ENCODE measurements at places on chromosomes 11 and 22.

GRCh38 chr11:125663910-125664309 is 16.7 kb downstream of the ACRV1 start:
- DNase-seq, result no peak

DNA sequence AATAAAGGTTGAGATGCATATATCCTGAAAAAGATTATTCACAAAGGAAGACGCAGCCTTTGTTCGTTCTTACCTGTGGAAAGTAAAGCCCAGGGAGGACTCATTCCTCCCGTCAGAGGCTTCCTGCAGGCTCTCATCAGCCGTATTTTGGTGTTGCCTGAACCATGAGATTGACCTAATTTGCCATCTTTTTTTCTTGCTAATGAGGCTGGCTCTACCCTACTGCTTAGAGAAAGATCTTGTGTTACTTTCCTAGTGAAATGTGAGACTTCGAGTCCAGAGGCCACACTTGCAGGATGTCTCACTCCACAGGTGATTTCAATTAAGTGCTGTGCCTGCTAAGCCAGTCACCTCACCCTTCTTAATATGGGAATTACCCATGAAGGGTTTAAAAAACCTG is 269.9 kb downstream of the NTM start:
- no peak for DNase-seq

GRCh38 chr22:45760682-45761081 is 89.0 kb downstream of the ATXN10 start:
- DNase-seq, result no peak

DNA sequence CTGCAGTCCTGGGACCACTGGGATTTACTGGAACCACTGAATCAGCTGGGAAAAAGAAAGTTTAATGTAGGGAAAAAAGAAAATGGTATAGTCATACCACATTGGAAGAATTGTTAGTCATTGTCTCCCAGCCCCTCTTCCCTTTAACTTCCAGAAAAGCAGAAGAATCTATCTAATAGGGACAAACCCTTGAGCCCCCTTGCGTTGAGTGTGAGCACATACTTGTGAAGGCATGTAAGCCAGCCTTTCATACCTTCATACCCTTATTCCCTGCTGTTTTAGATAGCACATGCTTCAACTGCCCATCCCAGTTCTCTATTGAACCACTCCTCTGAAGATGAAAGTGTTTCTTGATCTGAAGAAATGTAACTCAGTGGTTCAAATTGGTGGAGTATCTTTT is 6.6 kb downstream of the TREH start:
- no peak for DNase-seq

DNA sequence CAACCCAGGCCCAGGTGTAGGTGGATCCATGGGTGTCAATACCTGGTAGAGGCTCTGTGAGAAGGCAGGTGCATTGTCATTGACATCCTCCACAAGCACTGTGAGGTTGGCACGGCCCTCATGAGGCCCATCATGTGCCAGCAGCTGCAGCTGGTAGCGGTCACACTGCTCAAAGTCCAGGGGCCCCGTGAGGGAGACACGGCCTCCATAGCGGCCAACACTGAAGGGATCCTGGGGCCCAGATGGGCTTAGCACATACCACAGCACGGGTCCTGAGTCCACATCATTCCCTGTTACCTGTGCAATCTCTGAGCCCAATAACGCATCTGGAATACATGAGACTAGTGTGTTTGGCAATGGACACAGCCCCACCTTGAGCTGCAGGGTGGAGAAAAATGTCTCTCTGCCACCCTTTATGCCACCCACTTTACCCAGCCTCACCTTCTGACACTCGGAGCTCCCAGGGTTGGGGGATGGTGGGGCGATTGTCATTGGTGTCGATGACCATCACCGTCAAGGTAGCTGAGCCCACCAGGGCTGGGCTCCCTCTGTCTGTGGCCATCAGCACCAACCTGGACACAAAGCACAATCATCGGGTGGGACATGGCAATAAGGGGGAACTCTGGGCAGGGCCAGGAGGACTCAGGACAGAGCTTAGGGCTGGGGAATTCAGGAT is 6.1 kb upstream of the TPP1 start:
- DNase-seq, result no peak

GRCh38 chr11:125569915-125570621 is 791 bp downstream of the EI24 start:
- DNase-seq, result peak; percentile 9

GRCh38 chr22:40067639-40068038 is 72.9 kb downstream of the FAM83F start:
- DNase-seq, result no peak

DNA sequence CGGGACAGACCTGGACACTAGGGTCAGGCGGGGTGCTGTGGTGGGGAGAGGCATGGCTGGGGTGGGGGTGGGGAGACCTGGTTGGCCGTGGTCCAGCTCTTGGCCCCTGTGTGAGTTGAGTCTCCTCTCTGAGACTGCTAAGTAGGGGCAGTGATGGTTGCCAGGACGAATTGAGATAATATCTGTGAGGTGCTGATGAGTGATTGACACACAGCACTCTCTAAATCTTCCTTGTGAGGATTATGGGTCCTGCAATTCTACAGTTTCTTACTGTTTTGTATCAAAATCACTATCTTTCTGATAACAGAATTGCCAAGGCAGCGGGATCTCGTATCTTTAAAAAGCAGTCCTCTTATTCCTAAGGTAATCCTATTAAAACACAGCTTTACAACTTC is 3.9 kb downstream of the FADD start:
- no peak for DNase-seq

DNA sequence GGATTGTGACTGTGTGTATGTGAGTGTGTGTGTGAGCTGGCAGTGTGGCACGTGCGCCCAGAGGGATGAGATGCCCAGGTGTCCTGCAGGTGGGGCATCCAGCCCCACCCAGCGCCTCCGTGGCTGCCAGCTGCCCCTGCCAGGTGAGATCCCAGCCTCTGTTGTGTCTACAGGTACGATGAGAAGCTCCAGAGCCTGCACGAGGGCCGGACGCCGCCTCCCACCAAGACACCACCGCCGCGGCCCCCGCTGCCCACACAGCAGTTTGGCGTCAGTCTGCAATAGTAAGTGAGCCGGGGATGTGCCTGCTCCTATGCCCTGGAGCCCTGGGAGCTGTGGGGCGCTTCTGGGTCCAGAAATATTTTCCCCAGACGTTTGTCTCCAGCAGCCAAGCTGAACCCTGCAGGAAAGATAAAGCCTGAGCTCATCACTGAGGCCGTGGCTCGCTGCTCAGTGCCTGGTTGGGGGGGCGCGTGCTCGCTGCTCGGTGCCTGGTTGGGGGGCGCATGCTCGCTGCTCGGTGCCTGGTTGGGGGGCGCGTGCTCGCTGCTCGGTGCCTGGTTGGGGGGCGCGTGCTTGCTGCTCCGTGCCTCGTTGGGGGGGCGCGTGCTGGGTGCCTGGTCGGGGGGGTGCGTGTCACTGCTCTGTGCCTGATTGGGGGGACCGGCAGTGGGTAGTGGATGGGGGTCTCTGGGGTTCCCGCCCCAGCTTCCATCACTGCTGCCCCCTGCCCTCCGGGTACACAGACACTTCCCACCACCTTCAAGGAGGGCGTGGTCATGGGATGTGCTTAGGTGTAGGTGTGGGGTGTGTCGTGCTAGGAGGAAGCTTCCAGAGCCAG is 73.2 kb downstream of the ARHGAP8 start:
- no peak for DNase-seq

GRCh38 chr11:40119661-40120060 is 1339.8 kb downstream of the LRRC4C start:
- no peak for DNase-seq

DNA sequence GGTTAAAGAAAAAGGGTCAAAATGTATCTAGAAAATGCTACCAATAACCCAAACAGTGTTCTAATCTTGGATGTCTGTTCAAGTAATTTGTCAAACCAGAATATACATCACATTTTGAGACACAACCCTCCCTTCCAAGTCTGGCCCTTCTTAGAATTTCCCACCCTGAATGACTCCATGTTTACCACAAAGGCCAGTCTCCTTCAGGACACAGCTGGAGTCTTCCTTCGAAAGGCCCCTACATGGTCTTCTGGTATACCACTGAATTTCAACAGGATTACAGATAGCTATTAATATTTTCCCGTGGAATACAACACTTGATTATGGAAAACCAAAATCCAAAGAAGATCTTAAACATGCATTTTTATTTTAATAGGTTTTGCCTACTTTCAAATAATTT is 10.2 kb downstream of the CCDC34 start:
- DNase-seq, result no peak

DNA sequence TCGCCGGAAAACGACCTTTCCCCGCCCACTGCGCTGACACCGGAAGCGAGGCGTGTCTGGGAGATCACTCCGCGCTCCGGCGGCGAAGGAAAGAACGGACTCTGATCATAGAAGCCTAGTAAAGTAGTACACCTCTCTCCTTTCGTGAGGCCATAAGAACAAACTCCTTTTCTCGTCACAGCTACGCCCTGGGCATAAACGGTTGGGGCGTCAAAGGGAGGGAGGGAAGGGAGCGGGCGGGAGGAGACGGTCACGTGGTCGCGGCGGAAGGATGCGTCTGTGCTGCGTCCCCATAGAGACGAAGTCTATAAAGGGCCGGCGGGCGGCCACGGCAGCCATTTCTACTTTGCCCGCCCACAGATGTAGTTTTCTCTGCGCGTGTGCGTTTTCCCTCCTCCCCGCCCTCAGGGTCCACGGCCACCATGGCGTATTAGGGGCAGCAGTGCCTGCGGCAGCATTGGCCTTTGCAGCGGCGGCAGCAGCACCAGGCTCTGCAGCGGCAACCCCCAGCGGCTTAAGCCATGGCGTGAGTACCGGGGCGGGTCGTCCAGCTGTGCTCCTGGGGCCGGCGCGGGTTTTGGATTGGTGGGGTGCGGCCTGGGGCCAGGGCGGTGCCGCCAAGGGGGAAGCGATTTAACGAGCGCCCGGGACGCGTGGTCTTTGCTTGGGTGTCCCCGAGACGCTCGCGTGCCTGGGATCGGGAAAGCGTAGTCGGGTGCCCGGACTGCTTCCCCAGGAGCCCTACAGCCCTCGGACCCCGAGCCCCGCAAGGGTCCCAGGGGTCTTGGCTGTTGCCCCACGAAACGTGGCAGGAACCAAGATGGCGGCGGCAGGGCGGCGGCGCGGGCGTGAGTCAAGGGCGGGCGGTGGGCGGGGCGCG is at the start of gene ATF4:
ATF4 (plus strand) TSS at position 337 of the 880 bp plus-strand sequence. CDS start 884 bp downstream, outside the sequence.
- DNase-seq, result peak; percentile 97

GRCh38 chr22:29454276-29454675 is 15.9 kb downstream of the RFPL1 start:
- no peak for DNase-seq

- no peak for DNase-seq
Observed at GRCh38 chr11:27468209-27468994, 4.2 kb downstream of the LGR4 start.

- no peak for DNase-seq
Observed at GRCh38 chr22:23246982-23247766, 66.9 kb downstream of the BCR start.

DNA sequence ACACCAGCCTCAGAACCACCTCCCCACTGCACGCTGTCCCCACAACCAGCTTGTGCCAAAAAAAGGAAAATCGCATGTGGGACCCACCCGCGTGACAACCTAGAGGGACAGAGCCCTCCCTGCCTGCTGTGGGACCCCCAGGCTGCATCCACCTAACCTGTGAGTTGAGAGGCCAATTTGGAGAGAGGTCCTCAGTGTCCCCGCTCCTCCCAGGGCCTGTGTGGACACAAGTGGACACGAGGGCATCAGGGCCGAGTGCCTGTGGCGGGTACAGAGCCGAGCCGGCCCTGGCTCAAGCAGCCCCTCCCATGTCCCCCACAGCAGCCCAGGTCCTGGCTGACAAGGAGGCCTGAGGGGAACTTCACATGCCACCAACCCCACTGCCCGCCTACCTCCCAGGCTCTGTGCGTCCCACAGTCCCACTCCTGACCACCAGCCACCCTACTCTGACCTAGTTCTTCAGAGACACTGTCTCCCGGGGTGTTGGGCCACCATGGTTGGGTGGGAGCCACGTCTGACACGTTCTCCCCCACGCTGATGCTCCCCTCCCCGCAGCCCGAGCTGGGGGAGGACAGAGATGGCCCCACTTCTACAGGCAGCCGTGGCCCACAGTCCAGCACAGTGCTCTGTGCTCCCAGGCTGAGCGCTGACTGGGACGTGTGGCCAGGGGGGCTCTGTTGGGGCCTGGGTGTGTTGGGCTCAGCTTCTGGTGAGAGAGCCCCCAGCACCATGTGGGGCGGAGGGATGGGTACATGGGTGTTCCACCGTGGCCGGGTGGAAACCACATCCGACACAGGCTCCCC is 19.2 kb downstream of the SELENOO start:
- DNase-seq, result no peak

DNA sequence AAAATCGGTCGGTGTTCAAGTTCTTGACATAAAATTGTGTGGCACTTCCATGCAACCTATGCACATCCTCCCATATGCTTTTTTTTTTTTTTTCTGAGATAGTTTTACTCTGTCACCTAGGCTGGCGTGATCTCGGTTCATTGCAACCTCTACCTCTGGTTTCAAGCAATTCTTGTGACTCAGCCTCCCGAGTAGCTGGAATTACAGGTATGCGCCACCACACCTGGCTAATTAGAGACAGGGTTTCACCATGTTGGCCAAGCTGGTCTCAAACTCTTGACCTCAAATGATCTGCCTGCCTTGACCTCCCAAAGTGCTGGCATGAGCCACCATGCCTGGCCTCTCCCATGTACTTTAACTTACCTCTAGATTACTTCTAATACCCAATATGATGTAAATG is 15.0 kb downstream of the GLB1L3 start:
- no peak for DNase-seq

DNA sequence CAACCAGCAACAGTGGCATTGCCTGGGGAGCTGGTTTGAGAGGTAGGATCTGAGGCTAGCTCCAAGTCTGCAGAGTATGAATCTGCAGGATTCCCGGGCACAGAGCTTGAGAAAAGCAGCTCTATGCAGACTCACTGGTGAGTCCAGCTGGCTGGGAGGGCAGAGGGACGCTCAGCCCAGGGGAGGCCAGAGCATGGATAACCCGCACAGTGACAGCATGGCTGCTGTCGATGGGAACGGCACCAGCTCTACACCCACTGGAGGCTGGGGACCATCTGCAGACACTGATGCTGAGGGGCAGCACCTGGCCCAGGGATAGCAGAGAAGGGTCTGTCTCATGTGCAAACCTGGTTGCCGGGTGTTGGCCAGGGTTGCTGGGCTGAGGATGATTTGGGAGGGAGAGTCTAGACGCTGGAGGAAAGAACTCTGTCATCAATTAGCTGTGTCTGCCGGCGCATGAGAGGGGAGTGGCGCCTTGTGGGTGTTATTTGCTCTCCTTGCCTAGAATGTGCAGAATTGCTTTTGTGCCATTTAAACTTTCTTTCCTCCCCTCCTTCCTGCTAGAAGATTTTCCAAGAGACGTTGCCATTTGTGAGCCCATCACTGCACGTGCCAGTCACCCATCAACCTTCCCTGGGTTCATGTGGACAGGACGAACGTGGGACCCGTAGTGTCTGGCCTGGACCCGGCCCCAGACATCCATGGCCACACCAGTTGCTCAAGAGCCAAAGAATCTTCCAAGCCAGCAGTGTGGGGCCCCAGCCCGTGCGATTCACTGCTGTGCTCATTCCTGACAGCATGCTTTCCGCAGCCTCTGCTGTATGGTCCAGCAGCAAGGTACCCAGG is 19.1 kb upstream of the LINC01488 start:
- DNase-seq, result no peak

DNA sequence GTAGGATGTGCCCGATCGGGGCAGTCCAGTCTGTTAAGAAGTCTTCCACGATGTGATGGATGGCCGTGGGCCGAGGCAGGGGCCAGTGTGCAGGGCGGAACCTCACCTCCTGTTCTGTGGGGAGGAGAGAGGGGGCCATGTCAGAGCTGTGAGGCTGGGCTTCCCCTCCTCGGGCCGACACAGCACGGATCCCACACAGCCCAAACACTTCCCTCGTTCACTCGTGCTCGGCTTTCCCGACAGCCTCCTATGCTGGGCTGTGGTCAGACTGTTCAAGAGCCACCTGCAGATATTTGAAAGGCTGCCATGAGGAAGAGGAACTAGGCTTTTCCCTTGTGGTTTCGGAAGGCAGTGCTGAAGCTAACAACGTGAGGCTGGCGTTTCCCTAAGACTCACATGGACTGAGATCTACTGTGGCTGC is 12.3 kb upstream of the TXN2 start:
- DNase-seq, result no peak

Data from immature natural killer cell (primary cell).